Panc1 (cell line): ENCODE measurements at places on chromosomes 7 and 10. TPM values are rescaled to one million over a fixed set of nuclear protein-coding genes. Genes with fewer than 3 reads are reported as not detected.

The PDE6C gene
- total RNA-seq: not detected

GRCh38 chr10:58554316-58554715 lies 41.6 kb downstream of the BICC1 start:
- no peaks in the 10 kb centered on the region for H3K36me3 ChIP-seq
- H3K27ac ChIP-seq: no peak overlapping the region
- no peak for DNase-seq
- no peaks in the 10 kb centered on the region for H3K27me3 ChIP-seq
- H3K4me1 ChIP-seq: no peaks in the 10 kb centered on the region

DNA sequence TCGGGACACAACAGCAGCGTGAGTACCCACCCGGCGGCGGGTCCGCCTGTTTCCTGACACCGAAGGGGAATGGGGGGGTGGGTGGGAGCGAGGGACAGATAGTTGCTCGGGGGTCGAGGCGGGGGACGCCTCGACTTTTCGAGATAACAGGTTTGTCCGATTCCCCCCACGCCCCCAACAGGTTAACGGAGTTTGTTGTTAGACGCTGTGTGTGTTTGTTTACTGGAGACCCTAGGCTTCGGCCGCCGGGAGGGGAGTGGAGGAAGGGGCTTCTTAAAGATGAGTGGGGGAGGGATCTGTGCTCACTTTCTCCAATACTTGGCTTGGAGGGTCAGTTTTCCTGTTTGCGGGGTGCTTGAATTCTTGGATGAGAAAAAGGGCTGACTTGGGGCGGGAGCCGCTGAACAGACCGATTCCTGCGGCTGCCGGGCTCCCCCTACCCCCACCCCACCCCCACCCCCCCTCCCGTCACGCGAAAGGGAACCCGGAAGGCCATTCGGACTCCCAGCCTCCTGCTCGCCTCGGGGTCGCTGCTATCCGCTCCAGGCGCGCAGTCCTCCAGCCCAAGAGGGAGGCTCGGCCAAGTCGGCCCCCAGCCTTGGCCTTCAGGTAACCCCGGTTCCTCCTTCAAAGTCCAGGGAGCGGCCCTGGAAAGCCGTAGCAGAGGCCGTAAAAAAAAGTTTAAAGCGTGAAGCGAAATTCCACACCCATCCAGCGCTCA lies 1.0 kb downstream of the SORCS3 start:
- DNase-seq: no peak
- H3K36me3 ChIP-seq: no peaks in the 10 kb centered on the region
- no peak overlapping the region for H3K4me3 ChIP-seq
- H3K27me3 ChIP-seq: peaks cover 14% of the 10 kb centered on the region
- H3K27ac ChIP-seq: no peak overlapping the region

DNA sequence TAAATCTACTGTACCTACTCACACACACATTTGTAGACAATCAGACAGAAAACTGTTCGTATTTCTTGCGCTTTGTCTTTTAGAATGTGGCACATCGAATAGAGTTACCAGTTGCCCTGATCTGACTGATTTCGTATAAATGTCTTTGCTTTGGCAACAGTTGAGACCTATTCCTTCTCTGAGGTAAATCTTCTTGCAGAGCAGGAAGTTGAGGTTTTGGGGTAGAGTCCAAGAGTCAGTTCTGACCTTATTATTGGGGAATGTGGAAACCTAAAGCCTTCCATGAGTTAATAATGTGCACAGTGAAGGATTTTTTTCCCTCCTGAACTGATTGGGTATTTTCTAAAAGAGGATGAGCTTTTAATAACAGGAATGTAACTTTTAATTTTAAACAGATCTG lies 135.3 kb downstream of the KIAA1217 start:
- peak overlapping the region; percentile 35; the same call in 1 of the 2 replicates for H3K27ac ChIP-seq
- no peaks in the 10 kb centered on the region for H3K36me3 ChIP-seq
- no peak for DNase-seq
- H3K4me3 ChIP-seq: no peak overlapping the region
- peaks cover 4% of the 10 kb centered on the region; the same call in 1 of the 2 replicates for H3K4me1 ChIP-seq
- H3K27me3 ChIP-seq: no peaks in the 10 kb centered on the region
